ENCODE measurements at places on chromosomes 16 and 17. TPM values are rescaled to one million over a fixed set of nuclear protein-coding genes. Genes with fewer than 3 reads are reported as not detected.
A peak's percentile ranks its signal among the peaks of the same experiment; 100 is the strongest.

UMOD gene
- not detected for total RNA-seq

- no peak overlapping the region for H3K27ac ChIP-seq
- no peak overlapping the region for H3K4me3 ChIP-seq
- no peaks in the 10 kb centered on the region for H3K4me1 ChIP-seq
- no peaks in the 10 kb centered on the region for H3K27me3 ChIP-seq
- DNase-seq, result no peak
- H3K36me3 ChIP-seq, result peaks cover 24% of the 10 kb centered on the region
These were observed 7.2 kb downstream of the MRPL27 start for GRCh38 chr17:50365649-50366393.

LLGL1 gene
- 9.2 TPM for total RNA-seq

GFAP gene
- total RNA-seq, result not detected

CBLN1 gene
- total RNA-seq, result not detected

- no peak overlapping the region for H3K4me3 ChIP-seq
- peaks cover 14% of the 10 kb centered on the region for H3K4me1 ChIP-seq
These were observed 75.7 kb upstream of the KSR1 start for GRCh38 chr17:27380551-27380950.

FBXL16 gene
- total RNA-seq, result 1.4 TPM

ASGR1 gene
- total RNA-seq, result not detected

DNA sequence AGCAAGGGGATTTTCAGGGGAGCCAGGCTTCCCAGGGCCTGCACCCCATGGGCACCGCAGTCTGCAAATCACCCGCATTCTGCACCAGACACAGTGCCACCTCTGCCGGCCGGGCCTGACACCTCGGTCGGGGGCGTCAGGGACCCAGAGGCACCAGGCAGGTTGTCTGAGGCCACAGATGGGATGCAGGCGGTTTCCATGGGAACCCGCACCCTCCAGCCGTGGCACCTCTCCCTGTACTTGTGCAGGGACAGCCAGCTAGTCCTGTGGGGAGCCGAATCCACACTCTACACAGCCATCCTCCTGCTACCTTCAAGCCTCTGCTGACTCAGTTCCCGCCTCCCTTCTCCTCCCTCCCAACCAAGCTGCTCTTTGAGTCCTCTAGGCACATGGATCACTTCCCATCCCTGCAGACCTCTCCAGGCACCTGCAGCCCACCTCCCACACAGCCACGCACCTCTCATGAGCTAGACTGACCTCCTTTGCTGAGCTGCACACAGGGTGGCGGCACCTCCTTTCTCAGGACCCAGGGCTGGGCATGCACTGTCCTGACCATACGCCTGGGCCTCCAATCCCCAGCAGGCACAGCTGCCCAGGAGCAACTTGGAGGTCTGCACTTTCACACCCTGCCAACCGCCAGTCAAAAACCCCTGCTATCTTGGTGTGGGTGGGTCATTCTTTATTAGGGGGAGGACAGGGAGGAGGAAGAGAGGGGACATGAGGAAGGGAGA is 119.5 kb downstream of the C16orf78 start:
- no peaks in the 10 kb centered on the region for H3K27me3 ChIP-seq
- no peak for DNase-seq
- no peaks in the 10 kb centered on the region for H3K36me3 ChIP-seq

- H3K4me1 ChIP-seq, result no peaks in the 10 kb centered on the region
- no peak for DNase-seq
- H3K27me3 ChIP-seq, result peaks cover 3% of the 10 kb centered on the region
- no peak overlapping the region for H3K4me3 ChIP-seq
- H3K27ac ChIP-seq, result no peak overlapping the region
These were observed 16.9 kb upstream of the SP2 start for GRCh38 chr17:47879028-47879585.

DNA sequence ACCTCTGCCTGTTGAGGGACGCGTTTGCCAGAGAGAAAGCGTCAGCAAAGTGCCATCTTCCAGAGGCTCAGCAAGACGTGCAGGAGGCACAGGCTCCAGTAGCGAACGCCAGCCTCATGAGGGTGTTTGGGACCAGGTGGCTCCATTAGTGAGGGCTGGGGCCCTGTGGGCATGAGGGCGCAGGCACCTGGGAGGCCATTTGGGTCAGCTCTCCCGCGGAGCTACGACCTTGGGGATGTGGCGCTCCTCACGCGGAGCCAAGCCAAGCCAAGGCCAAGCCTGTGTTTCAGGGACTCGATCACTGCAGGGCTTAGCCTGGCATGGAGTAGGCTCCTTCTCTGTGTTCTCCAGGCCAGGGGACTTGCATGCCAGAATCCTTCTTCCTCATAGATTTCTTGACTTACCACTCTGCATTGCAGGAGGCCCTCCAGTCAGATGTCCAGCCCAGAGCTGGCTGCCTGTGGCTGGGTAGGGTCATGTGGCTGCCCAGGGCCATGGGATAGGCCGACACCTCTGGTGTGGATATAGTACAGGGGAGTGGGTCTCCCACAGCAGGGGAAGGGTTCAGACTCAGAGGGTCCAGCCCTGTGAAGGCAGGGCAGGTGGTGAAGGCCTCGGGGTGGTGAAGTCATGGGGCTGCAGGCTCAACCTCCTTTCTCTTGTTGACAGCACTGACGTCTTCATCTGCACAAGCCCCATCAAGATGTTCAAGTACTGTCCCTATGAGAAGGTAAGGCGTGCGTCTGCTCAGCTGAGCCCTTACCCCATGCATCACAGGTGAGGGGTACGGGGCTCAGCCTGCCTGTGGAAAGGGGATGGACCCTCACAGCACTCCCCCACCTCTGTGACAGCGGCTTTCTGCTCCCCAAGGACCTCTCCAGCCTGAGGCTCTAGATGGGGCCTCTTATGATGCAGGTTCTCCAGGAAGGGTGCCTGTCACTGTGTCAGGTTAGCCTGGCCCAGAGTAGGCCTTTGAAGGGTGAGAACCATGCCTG is 19.6 kb downstream of the NT5M start:
- H3K27ac ChIP-seq, result no peak overlapping the region
- H3K27me3 ChIP-seq, result no peaks in the 10 kb centered on the region
- no peaks in the 10 kb centered on the region for H3K4me1 ChIP-seq
- no peaks in the 10 kb centered on the region for H3K36me3 ChIP-seq

MC1R gene
- 0.72 TPM for total RNA-seq

DNA sequence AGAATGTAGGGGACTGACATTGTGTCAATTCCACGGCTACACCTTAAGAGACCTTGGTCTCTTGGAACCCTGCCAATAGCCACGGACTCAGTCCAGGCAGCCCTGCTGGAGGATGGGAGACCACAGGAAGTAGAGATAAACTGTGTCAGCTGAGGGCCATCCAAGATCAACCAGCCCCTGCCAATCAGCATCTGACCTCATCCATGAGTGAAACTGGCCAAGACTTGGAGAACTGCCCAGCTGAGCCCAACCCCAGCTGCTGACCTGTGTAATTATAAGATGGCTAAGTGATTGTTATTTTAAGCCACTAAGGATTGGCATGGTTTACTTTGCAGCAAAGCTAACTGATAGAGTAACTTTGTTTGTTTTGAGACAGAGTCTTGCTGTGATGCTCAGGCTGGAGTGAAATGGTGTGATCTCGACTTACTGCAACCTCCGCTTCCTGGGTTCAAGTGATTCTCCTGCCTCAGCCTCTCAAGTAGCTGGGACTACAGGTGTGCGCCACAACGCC is 13.3 kb upstream of the YWHAE start:
- DNase-seq, result no peak
- H3K36me3 ChIP-seq, result no peaks in the 10 kb centered on the region
- H3K27me3 ChIP-seq, result no peaks in the 10 kb centered on the region
- H3K27ac ChIP-seq, result no peak overlapping the region

RECQL5 gene
- 30.0 TPM for total RNA-seq

GRCh38 chr16:1121601-1122397 is 25.8 kb upstream of the C1QTNF8 start:
- no peak for DNase-seq
- H3K4me3 ChIP-seq, result no peak overlapping the region
- no peak overlapping the region for H3K27ac ChIP-seq
- no peaks in the 10 kb centered on the region for H3K36me3 ChIP-seq
- no peaks in the 10 kb centered on the region for H3K27me3 ChIP-seq
- H3K4me1 ChIP-seq, result no peaks in the 10 kb centered on the region

- peaks cover 20% of the 10 kb centered on the region for H3K4me1 ChIP-seq
- DNase-seq, result peak; percentile 37
- H3K36me3 ChIP-seq, result no peaks in the 10 kb centered on the region
- H3K4me3 ChIP-seq, result no peak within 1 kb of the TSS
- H3K27ac ChIP-seq, result no peak within 1 kb of the TSS
- H3K27me3 ChIP-seq, result no peaks in the 10 kb centered on the region
These were observed at the start of gene CHRNE for GRCh38 chr17:4903051-4903818. CHRNE (minus strand) TSS chr17:4903098; CDS start chr17:4903063, 35 bp downstream.

- no peaks in the 10 kb centered on the region for H3K27me3 ChIP-seq
- no peak overlapping the region for H3K27ac ChIP-seq
- H3K4me1 ChIP-seq, result peaks cover 10% of the 10 kb centered on the region
- no peak for DNase-seq
These were observed 87.5 kb upstream of the DNAH17 start for GRCh38 chr17:78664476-78665386.

- H3K27ac ChIP-seq, result no peak overlapping the region
- H3K36me3 ChIP-seq, result no peaks in the 10 kb centered on the region
- H3K4me3 ChIP-seq, result no peak overlapping the region
- DNase-seq, result no peak
- no peaks in the 10 kb centered on the region for H3K4me1 ChIP-seq
These were observed 19.7 kb downstream of the WFDC1 start for GRCh38 chr16:84314373-84314772.

GRCh38 chr17:2123375-2124251 is 68.7 kb downstream of the HIC1 start:
- H3K27me3 ChIP-seq, result no peaks in the 10 kb centered on the region
- H3K4me3 ChIP-seq, result no peak overlapping the region
- peaks cover 23% of the 10 kb centered on the region for H3K4me1 ChIP-seq
- no peak for DNase-seq
- 0 out of 2 replicates have a peak, but pooled peaks cover 3% of the 10 kb centered on the region for H3K36me3 ChIP-seq

GRCh38 chr16:68091380-68092261 is 6.5 kb downstream of the NFATC3 start:
- no peaks in the 10 kb centered on the region for H3K36me3 ChIP-seq
- no peak overlapping the region for H3K4me3 ChIP-seq
- no peaks in the 10 kb centered on the region for H3K27me3 ChIP-seq
- H3K4me1 ChIP-seq, result peaks cover 23% of the 10 kb centered on the region
- no peak for DNase-seq

- no peak for DNase-seq
- no peaks in the 10 kb centered on the region for H3K36me3 ChIP-seq
- no peak overlapping the region for H3K4me3 ChIP-seq
- H3K27ac ChIP-seq, result no peak overlapping the region
- no peaks in the 10 kb centered on the region for H3K27me3 ChIP-seq
These were observed 11.4 kb downstream of the KRABD2 start for GRCh38 chr17:8365143-8365542.

- no peak for DNase-seq
- H3K4me3 ChIP-seq, result no peak overlapping the region
- no peaks in the 10 kb centered on the region for H3K27me3 ChIP-seq
- no peak overlapping the region for H3K27ac ChIP-seq
These were observed 49.8 kb downstream of the ABCC12 start for GRCh38 chr16:48105976-48106375.

- peak overlapping the region; percentile 25 for H3K4me3 ChIP-seq
- DNase-seq, result peak; percentile 52
- no peaks in the 10 kb centered on the region for H3K27me3 ChIP-seq
- H3K27ac ChIP-seq, result peak overlapping the region; percentile 77
These were observed 22.9 kb downstream of the CDIP1 start for GRCh38 chr16:4515611-4516233.

WNT3 gene
- not detected for total RNA-seq

DNA sequence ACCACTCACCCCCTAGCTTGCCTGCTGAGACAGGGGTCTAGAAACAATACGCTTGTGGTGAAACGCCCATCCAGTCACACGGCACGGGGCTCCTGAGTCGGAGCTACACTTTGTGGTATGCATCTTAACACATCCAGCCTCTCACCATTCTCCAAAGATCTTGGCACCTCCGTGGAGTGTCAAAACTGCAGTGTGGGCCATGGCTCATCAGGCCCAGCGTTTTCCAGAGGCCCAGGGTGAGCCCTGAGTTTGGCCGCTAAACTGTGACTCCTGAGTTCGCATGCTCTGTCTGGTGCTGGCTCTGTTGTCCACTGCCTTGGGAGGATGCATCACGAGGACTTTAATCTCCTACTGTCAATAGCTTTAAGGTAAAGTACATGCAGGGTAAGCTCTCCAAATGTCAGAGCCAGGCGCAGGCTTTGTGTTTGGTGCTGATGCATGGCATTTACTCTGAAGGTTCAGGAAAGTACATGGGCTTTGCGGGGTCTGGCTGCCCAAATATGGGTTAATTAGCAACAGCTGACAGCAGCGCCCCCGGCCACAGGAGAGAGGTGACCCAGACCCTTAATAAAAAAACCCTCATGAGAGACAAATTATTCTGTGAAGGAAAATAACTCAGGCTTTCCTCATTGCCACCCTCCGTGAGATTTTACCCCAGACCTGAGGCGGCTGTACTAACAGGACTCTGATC is 118.4 kb downstream of the CCDC182 start:
- no peak for DNase-seq
- H3K4me3 ChIP-seq, result no peak overlapping the region
- no peaks in the 10 kb centered on the region for H3K27me3 ChIP-seq
- H3K27ac ChIP-seq, result no peak overlapping the region
- H3K36me3 ChIP-seq, result peaks cover 17% of the 10 kb centered on the region
- H3K4me1 ChIP-seq, result peaks cover 49% of the 10 kb centered on the region

DNA sequence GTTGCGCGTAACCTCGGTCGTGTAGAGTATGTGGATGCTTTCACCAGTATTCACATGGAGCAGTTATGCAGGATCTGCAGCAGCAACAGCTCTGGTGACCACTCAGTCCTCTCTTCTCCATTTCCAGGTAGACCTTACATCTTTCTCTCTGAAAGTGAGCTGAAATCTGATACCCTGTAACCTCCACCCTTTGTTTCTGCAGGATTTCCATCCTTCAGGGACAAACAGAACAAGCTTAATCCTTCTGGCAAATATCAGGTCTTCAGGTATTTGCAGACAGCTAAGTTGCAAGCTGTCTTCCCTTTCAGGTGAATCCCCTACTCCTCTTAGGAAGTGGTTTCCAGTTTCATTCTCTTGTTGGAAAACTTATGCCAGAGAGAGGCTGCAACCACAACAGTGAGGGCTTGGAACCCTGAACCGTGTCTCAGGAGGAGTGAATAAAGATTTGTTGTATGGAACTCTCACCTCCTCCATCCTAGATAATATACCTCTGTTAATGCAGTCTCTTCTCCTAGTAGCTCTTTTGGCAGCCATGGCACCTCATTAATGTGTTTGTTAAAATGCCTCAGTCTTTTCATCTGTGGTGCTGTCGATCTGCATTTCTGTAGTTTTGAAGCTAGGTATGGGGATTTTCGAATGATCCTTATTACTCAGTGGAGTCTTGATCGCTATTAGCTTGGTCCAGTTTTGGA is 172.5 kb downstream of the PRKCA start:
- H3K27me3 ChIP-seq, result no peaks in the 10 kb centered on the region
- no peak overlapping the region for H3K4me3 ChIP-seq
- H3K4me1 ChIP-seq, result peaks cover 2% of the 10 kb centered on the region
- no peaks in the 10 kb centered on the region for H3K36me3 ChIP-seq
- H3K27ac ChIP-seq, result no peak overlapping the region

HSD3B7 gene
- 1.1 TPM for total RNA-seq
